ENCODE measurements at places on chromosomes 2 and 18. TPM values are rescaled to one million over a fixed set of nuclear protein-coding genes. Genes with fewer than 3 reads are reported as not detected.

Gene GTF2A1L
- total RNA-seq, result not detected

Gene SIX3
- not detected for total RNA-seq

Gene PROC
- 0.50 TPM for total RNA-seq

Gene RIT2
- total RNA-seq, result not detected

Gene SERPINB12
- not detected for total RNA-seq
